GF-D8 (cell line): ENCODE measurements at places on chromosomes 1 and 21.

DNA sequence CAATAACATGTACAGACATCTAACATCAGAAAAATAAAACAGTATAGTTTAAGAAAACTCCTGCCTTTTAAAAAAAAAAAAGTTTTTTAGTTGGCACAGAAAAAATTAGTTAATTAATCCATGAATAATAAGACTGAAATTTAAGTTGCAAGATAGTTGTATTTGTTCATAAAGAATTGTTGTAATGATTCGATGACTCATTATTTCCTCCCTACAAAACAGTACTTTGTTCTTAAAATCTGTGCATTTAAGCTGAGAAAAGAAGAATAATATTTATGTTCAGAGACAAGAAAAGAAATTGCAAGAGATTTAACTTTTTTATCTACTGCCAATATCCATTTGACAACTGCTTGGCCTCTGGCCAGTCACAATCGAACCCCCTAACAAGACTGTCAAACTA lies 894.7 kb downstream of the ADGRL2 start:
- DNase-seq, result no peak

DNA sequence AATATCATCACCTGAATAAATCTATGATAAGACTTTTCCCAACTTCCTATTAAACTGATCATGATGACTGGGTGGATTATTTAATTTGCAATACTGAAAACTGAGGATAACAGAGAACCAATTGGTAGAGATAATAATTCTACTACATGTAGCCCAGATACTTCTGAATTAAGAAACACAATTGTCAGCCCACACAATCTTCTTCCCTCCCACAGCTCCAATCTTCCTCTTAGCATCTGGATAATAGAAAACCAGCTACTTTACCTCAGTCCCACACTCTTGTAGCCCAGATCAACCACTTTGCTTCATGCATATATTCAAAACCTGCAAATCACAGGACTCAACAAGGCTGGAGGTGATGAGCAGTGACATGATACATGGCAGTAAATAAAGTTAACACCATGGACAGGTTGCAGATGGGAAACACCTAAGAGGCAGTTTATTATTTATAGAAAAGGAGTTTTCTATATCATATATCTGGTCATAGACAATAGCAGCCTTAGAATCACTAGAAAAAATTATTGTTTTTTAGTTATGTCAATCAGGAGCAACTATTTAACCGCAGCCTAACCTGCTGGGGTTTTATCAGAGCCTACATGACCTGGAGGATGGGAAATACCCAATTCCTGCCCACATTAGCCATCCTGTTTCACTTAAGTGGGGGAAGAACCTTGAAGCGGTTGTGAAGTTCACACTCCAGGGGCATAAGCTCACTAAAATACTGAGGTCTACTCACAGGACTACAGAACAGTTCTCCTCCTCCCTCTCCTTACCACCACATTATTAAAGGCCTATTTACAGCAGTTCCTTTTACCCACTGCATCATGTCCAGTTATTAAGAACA lies 16.7 kb downstream of the FRRS1 start:
- DNase-seq, result no peak

- no peak for DNase-seq
Measured at GRCh38 chr1:246632281-246633168, 66.3 kb downstream of the CNST start.

GRCh38 chr1:215825056-215825455 lies 258.0 kb downstream of the KCTD3 start:
- no peak for DNase-seq

- DNase-seq, result no peak
Measured at GRCh38 chr1:245654460-245655050, 499.8 kb downstream of the KIF26B start.

- no peak for DNase-seq
Measured at GRCh38 chr1:218324226-218324580, 20.9 kb upstream of the TGFB2 start.

GRCh38 chr1:93670141-93670540 lies 11.5 kb downstream of the BCAR3 start:
- DNase-seq, result no peak

- DNase-seq, result no peak
Measured at GRCh38 chr21:25999921-26000582, 170.5 kb downstream of the APP start.

DNA sequence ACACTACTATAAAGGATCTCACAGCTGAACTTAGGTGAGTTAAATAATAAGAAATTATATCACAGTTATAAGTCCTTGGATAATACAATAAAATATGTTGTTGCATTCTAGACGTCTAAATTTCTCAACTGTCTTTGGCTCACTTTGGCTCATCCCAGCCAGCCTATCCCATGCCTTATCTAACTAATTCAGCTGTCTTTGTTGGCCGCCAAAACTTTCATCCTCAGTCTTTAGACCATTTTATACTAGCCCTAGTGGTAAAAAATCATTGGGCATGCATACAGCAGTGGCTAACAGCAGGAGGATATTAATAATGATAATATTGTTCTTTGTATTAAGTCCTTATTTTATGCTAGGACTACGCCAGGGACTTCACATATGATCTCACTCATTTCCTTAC lies 59.3 kb downstream of the CCDC18 start:
- DNase-seq, result no peak

- no peak for DNase-seq
Measured at GRCh38 chr21:33700491-33700890, 58.2 kb downstream of the ITSN1 start.

DNA sequence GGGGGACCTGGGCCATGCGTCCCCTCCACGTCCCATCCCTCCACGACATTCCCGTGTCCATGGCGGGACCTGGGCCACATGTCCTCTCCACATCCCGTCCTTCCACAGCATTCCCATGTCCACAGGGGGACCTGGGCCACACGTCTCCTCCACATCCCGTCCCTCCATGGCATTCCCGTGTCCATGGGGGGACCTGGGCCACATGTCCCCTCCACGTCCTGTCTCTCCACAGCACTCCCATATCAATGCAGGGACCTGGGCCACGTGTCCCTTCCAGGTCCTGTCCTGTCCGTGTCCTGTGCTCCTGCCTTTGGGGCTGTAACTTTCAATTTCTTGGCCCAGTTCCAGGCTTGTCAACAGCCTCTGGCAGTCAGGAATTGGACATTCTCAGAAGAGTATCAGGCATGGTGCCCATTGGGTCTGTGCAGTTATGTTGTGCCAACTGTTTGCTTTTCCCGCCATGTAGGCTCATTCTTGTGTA lies 47.1 kb downstream of the WNT9A start:
- no peak for DNase-seq

DNA sequence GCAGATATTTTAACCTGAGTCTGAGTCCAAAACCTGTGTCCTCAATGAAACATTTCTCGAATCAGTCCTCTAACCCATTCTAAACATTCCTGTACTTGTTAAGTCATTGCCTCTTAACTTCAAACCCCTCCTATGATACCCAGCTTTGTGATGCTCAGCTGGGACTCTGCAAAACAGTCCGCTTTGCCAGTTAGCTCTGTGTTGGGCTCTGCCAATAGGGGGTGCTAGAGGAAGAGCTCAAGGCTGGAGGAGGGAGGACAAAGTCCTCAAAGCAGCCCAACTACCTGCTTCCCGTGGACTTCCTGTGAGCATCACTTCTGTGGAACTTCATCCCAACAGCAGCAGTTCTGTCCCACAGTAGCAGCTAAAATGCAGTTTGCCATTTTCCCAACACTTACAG lies 38.1 kb upstream of the SYT14 start:
- no peak for DNase-seq

GRCh38 chr1:158045639-158046038 lies 52.2 kb downstream of the KIRREL1 start:
- no peak for DNase-seq

DNA sequence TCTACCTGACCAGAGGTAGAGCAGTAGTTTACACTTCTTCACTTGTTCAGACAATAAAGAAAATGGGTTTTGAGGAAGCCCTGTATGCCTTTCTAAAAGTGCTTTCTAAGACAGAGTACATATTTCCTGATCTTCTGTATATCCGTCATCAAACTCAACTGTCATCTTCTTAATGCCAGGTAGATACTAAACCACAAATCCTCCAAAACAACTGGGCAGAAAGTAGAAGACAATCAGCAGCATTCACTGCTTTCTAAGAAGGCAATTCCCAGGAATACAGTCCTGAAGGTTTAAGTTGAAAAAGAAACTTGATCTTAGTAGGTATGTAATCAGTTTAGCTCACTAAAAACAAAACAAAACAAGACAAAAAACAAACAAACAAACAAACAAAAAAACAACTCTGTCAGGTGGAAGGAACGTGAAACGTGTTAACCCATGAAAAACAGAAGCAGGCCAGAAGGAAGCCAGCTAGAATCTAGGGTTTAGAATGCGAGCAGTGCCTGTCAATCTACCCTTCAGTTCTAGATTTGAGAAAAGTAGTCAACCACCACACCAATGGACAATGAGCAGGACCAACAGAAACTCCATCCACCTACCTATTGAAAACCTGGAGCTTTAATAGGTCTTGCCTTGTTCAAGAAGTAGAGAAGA lies 59.2 kb downstream of the LEPR start:
- DNase-seq, result no peak

DNA sequence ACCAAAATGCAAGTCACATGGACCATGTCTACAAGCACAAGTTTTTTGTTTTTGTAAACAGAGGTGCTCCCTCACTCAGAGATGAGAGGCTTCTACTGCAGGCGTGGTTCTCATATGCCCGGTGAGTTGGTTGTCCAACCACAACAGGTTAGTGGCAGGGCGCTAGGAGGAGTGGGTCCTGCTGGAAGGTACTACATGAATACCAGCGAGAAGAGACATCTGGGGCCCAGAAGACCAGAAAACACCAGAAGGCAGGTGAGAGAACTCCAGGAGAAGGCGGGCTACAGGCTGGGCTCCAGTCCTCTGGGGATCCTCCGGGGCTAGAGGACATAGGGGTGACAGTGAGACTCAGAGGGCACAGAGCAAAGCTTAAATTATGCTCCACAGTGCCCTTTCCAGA lies 366.5 kb downstream of the MATN1 start:
- no peak for DNase-seq

GRCh38 chr1:87953121-87953520 lies 624.4 kb downstream of the LMO4 start:
- DNase-seq, result no peak

- peak; percentile 41 for DNase-seq
Measured at GRCh38 chr1:8925406-8925805, 20.3 kb upstream of the CA6 start.

GRCh38 chr1:84363019-84363418 lies 35.3 kb upstream of the DNASE2B start:
- no peak for DNase-seq

- DNase-seq, result no peak
Measured at GRCh38 chr1:29630756-29631155, 394.4 kb downstream of the PTPRU start.

GRCh38 chr21:37008724-37009123 lies 2.2 kb downstream of the RIPPLY3 start:
- DNase-seq, result no peak

DNA sequence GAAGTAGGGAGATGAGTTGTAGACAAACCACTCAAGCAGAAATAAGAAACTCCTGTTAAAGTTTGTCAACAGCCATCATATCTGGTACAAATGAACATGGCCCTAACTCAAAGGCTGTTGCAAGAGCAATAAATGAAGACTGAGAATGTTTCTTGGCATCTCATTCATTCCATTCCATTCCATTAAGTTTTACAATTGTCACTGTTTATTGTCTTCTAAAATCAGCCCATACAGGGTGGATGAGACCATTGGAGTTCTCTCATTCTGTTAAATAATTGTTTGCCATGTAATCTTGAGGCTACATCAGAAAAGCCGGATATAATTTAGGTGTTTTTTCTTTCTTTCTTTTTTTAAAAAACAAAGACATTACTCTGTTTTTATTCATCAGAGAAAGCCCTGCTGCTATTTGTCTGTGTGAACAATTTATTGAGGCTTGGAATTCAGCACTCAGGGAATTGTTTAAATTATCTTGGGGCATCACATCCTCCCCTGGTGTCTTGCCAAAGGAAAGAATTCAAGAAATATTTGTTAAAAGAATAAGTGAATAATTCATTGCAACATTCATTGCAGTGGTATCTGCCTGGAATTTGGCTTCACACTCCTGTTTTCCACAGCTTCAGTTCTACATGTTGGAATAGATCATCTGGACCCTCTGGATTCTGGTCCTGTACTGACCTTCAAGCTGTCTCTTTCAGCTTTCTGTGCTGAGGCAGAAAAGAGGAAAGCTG lies 604.5 kb downstream of the PLPP3 start:
- DNase-seq, result no peak

DNA sequence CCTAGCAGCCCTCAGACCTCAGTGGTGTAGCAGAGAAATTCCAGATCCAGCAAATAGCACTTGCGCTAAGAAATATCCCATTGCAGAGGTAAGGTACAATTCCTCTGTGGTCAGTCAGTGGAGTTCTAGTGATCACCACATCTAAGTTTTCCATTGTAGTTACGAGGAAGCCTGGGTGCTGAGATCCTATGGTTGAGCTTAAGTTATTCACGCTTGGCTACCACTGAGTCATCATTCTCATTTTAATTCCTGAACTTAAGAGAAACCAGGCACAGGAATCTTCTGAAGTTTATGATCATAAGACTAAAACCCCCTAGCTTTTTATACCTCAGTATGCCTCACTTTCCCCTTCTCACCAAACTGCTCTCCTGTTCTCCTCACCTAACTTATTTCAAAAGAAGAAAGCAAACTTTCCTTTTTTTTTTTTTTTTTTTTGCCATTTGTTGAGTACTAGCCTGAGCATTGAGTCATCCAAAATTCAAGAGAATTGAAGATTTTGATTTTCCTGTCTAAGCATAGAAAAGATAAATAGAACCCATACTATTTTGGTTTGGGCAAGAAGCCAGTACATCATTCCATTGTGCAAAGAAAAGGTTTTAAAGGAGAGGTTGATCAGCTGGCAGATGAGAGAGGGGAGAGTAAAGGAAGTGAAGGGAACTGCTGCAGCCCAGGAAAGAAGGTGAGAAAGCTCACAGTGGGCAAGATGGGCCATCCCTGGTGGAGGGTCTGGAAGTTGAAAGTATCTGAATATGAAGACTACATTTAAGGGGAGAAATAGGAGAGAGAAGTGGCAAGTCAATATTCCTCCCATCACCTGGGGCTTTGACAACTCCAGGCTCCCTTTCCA lies 39.9 kb downstream of the SERBP1 start:
- DNase-seq, result no peak

GRCh38 chr1:164720440-164721227 lies 161.7 kb downstream of the PBX1 start:
- peak; percentile 62 for DNase-seq

GRCh38 chr21:44259082-44259705 lies 2.5 kb downstream of the DNMT3L start:
- no peak for DNase-seq

DNA sequence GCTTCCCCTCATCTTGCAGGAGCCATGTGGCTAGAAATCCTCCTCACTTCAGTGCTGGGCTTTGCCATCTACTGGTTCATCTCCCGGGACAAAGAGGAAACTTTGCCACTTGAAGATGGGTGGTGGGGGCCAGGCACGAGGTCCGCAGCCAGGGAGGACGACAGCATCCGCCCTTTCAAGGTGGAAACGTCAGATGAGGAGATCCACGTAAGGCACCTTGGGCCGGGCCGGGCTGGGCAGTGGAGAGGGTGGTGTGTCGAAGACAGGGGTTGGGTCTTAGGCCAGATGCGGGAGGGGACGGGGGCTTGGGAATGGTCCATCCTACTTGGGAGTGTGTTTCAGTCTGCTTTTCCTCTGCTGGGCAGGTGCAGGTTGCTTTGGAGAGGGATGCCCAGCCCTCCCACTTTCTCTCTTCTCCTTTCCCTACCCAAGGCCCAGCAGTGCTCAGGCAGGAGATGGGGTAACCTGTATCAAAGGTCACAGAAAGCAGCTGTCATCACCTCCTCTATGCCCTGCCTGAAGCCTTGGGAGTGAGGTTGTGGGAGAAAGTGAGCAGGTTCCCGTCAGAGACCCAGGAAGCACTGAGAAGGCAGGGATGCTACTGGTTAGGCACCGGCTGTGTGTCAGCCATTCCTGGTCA lies 18.9 kb downstream of the EPHX1 start:
- no peak for DNase-seq
